GM12864 (cell line): ENCODE measurements at places on chromosomes 4 and X.

DNA sequence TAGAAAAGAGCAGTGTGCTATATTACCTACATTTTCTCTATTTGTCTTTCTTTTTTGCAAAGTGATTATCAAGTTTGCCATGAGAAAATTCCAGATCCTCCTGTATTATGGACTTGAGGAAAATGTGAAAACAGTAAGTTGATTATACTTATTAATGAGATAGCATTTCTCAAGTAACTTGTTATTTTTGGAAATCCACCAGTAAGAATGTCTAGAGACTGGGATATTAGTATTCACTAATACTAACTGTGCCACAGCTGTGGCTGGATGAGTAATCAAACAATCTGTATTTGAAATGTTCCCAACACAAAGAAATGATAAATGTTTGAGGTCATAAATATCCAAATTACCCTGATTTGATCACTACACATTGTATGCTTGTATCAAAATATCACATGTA lies 147.0 kb upstream of the CTSO start:
- DNase-seq, result no peak

GRCh38 chr4:185708348-185708747 lies 103.6 kb downstream of the SORBS2 start:
- no peak for DNase-seq

DNA sequence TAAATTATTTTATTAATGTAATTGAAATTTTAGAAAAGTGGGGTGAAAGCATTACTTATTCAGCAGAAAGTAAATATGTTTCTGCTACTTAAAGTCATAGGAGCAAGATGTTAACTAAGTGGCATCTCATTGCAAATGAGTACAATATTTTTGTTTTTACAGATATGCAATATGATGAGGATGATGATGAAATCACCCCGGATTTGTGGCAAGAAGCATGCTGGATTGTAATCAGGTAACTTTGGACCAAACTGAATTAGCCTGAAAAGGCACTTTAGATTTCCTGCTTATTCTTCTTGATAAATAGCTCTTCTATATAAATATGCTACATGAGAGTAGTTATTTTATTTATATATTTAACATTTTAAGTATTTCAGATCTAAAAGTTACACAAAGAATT lies 7.5 kb downstream of the POLR2B start:
- no peak for DNase-seq

DNA sequence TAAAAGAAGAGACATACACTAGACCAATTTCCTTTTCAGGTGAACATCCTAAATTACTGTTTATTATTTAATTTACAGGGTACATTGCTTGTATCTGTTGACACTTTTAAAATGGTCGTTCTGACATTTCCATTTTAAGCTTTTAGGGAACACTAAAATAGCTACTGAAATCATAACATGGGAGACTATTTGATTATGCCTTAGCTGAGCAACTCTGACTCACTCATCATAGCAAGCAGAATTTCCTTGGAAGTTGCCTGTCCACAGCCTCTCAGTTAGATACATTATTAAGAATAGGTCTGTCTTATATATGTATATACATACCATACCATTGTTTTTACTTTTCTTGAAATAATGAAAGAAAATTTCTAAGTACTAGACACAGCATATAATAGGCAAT lies 22.0 kb downstream of the GUCY1B1 start:
- DNase-seq, result no peak

- no peak for DNase-seq
Observed at GRCh38 chr4:164207460-164207859, 546.5 kb upstream of the SMIM31 start.

DNA sequence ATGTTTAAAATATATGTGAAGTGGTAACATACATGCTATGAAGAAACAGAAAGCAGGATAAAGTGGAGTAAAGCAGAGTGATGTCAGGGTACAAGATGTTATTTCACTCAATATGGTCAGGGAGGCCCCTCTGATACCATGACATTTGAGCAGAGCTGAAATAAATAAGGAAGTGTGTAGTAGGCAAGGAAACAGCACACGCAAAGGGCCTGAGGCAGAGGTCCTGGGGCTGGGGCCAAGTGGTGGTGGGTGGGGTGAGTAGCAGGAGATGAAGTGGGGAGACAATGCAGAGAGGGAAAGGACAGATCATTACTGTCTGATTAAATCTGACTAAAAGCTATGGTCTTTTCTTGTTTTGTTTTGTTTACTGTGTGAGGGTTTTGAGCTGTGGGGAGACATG lies 61.1 kb downstream of the FAM13A start:
- DNase-seq, result no peak

DNA sequence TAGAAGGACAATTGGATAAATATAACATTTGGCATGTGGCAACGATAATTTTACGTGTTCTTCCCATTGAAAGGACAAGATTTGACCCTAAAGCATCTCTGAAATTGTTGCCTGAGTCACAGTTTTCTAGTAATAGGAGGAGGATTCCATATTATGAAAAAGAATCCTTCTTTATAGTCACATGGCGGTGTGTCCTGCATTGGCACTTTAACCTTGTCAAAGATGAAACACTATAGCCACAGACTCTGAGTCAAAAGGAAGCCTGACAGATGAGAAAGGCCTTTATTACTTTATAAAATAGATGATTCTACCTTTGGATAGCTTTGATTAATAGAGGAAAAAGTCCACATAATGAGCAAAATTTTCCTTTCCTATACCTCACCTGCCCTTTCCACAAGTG lies 11.5 kb downstream of the LNX1 start:
- no peak for DNase-seq

- no peak for DNase-seq
Observed at GRCh38 chr4:181077341-181077740, 1165.9 kb upstream of the TENM3 start.

DNA sequence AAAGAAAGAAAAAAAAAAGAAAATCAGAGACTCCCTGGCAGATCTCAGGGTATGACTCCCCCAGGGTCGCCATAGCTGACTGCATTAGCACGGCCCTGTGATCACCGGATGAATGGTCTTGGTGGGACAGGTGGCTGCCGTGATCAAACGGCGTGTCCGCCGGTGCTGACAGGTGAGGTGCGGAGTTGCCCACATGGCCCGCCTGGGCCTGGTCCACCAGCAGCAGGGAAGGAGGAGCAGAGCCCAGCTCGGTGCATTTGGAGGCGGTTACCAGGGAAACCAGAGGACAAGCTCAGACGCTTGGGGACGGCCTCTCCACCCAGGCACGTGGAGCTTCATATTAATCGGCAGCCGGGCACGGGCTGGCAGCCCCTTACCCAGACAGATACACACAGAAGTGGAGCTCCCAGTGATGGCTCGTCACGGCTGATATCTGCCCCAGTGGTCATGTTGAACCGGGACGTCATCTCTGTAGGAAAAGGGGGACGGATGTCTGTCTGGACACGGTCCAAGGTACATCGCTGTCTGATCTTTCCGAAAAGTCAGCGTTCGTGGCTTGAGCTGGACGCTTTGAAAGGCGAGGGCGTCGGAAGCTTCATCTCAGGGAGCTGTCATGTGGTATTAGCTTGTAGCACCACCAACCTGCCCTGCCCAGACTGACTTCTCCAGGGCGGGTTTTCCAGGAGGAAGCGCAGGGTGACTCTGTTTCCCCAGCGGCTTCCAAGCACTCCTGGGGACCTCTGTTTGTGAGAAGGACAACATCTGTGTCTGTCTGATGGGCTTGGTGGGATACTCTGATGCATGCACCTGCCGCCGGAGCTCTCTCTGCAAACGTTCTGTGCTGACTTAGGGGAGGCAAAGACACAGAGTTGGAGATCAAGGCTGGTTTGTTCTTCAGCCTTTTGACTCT lies 180.7 kb downstream of the CRLF2 start:
- DNase-seq, result no peak

GRCh38 chrX:115017455-115017854 lies at the start of gene IL13RA2:
Gene IL13RA2 (minus strand): TSS chrX:115017616. CDS start chrX:115017269, 347 bp downstream.
- DNase-seq, result no peak

DNA sequence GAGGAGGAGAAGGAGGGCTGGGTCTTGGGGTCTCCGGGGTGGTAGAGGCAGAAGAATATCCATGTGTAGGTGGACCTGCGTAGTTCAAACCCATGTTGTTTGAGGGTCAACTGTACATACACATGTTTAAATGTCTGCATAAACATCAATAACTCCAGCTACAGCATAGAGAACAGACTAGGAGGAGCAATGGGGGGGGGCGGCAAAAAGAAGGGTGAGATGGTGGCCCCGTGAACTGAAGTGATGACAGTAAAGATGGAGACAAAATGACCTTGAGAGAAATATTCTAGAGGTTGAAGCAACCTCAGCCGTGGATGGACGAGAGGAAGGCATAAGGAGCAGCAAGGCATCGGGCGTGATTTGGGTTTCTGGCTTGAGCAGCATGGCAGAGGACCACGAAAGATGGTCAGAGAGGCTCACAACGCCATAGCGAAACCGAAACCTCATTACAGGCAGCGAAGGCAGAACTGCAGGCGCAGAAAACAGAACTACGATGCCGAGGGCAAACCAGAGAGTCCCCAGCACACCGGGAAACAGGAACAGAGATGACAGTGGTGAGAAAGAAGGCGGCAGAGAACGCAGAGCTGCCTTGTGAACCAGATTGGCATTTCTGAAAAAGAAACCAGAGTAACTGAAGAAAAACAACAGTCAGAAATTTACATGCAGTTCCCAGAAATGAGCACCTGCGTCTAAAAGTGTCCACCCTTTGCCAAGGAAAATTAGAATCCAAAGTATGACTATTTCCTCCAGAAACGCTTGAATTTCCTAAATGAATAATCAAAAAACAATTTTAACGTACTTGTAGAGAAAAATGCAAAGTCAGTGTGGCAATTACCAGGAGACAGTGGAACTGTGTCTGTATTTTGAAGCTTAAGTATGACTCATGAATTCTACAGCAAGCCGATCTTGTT lies 50.3 kb upstream of the ENPP6 start:
- peak; percentile 99 for DNase-seq

- no peak for DNase-seq
Observed at GRCh38 chr4:53717064-53717549, 125.8 kb upstream of the LNX1 start.
